ENCODE measurements at places on chromosomes 13 and 19.
A peak's percentile ranks its signal among the peaks of the same experiment; 100 is the strongest.

GRCh38 chr19:5225486-5226345 lies 114.9 kb downstream of the PTPRS start:
- DNase-seq, result no peak

GRCh38 chr13:27663947-27664346 lies 42.3 kb downstream of the POLR1D start:
- no peak for DNase-seq

- no peak for DNase-seq
These were observed 612 bp upstream of the ZNF154 start for GRCh38 chr19:57709616-57710015.

GRCh38 chr13:59706101-59706976 lies 457.4 kb downstream of the DIAPH3 start:
- no peak for DNase-seq

DNA sequence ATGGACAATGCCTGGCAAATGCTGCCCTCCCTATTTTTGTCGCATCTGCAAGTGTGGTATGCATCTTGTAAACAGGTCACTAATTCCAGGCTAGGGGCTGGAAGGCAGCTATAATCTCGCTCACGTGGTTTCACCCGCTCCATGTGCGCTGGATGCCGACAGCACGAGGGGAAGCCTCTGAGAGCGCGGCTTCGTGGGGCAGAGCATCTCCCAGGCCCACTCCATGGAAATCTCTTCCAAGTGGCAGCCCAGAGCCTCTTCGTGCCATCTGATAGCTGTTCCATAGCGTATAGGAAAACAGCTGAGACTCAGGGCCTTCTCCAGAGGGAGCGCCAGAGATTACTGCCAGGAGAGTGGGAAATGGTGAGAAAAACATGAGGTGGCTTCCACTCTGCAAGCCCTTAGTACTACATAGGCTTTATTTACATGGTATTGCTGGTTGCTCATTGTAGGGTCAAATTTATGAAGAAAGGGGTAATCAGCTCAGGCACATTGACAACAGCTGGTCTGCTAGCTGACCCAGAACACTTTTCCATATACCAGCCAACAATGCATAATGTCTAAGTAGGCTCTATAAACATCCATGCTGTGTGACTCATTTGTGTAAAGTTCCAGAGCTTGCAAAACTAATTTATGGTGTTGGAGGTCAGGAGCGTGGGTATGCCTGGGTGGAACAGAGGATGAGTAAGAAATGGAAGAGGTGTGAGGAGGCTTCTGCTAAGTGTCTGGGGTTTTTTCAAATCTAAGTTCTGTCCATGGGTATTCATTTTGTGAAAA lies 165.2 kb downstream of the SHISA2 start:
- DNase-seq, result no peak

DNA sequence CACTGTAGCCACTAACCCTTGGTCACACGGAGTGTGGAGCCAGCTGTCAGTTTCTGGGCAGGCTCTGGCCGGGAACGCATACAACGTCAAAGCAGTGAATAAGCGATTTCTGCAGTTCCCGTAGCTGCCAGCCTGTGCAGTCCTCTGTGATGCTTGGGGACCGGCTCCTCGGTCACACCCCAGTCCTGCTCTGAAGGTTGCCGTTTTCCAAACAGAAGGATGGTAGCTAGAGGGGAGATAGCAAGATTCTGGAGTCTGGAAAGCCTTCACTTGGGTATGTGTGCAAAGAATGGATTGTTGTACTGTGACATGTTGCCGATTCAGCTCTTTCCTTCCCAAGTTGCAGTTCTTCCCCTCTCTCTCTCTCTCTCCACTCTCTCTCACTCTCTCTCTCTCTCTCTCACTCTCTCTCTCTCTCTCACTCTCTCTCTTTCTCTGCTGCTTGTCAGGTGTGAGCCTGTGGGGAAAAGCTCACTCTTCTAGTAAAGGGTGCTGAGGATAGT lies 38.7 kb upstream of the C1QTNF9 start:
- DNase-seq, result peak; percentile 42

- no peak for DNase-seq
These were observed 2.1 kb downstream of the HAMP start for GRCh38 chr19:35284153-35285094.

GRCh38 chr13:22082030-22082429 lies 411.2 kb downstream of the FGF9 start:
- DNase-seq, result no peak

- no peak for DNase-seq
These were observed 75.6 kb downstream of the SPRY2 start for GRCh38 chr13:80265348-80265747.

GRCh38 chr13:107238262-107238981 lies 670.5 kb upstream of the ARGLU1 start:
- no peak for DNase-seq

DNA sequence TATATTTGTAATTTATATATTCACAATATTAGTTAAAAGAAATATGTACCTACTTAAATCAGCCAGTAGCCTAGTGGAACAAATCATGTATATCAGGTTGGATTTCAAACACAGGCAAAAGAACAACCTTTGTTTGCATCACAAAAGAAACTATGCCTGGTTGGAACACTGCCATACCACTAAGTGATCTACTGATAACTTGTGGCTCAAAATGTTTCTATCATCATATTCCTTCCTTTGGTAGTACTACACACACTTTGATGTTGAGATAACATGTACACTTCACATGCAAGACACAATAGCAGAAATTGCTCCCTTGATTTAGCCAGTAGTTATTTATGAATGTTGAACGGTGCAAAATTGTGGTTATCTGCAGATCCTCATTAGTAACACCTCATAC lies 146.0 kb upstream of the GPC6 start:
- DNase-seq, result no peak

DNA sequence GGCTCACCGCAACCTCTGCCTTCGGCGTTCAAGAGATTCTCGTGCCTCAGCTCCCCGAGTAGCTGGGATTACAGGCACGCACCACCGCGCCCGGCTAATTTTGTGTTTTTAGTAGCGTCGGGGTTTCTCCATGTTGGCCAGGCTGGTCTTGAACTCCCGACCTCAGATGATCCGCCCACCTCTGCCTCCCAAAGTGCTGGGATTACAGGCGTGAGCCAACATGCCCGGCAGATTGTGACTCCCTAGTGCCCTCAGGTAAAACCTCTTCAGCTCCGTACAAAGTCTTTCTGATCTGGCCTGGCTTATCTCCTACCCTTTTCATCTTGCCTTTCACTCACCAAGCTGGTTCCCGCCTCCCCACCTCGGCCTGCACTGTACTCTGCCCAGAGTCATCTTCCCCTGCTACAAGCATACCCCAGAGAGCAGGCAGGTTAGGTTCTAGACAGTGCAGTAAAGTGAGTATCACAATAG lies 15.0 kb downstream of the BICRA start:
- no peak for DNase-seq

- no peak for DNase-seq
These were observed 8.9 kb downstream of the DYRK1B start for GRCh38 chr19:39825093-39825463.

DNA sequence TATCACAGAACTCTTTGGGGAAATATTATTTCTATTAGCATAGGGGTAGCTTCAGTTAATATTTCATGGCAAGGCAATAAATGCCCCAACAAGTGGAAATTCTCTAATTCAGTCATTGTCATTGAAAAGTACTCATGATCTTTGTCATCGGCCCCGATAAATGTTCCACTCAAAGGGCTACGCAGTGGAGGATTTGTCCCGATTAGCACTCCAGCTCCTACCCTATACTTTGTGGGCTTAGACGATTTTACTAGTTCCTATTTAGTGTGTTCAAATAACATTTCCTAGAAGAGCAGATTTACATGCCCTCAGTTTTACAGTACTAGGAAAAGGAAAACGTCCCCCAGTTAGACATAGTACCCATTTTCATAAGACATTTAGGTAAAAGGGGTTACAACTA lies 38.0 kb upstream of the ATP12A start:
- DNase-seq, result no peak

DNA sequence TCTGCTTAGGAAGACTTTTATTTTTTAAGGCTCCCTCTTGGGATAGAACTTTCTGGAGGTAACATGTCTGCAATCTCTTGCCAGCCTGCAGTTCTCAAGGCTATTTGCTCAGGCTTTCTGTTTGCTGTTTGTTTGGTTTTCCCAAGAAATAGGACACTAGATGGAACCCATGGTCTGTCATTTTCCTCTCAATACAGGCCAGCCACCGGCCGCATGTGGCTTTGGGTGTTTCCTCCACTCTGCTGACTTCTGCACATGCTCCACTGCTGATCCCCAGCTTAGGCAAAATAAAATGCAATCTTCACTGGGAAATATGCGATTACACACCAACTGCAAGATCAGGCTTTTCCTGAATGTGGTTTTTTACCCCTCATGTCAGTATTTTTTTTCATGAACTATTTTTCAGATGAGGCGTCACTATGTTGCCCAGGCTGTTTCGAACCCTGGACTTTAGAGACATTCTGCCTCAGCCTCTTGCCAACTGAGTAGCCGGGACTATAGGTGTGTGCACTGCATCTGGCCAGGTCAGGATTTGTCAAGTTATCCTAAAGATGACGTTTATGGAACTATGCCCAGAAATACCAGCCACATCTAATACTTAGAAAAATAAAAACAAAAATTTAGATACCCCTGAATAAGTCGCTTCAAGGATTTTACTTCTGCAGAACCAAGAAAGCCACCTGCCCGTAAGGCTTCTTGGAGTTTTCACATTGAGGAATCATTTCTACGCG lies 94.3 kb upstream of the PABPC3 start:
- no peak for DNase-seq

GRCh38 chr19:45506989-45507871 lies at the start of gene VASP:
Gene VASP (plus strand): TSS chr19:45507479. CDS start chr19:45507772, 293 bp downstream.
- peak; percentile 84 for DNase-seq

DNA sequence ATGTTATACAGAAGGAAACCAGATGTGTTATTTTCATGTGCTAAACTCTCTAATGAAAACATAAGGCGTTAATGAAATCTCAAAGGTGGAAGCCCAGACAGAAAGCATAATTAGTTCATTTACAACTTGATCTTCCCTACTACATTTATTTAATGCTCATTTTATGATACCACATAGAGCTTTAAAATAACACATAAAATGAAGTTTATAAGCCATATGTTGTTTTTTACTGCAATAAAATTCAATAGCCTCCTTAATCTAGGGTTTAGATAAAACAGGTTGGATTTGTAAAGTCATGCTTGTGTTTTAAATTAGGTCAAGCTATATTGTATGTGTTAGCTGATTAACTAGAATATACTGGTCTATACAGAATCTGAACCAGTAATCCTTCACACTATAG lies 81.2 kb downstream of the TNFRSF19 start:
- no peak for DNase-seq

- no peak for DNase-seq
These were observed 111.3 kb downstream of the TUBA3C start for GRCh38 chr13:19070398-19070735.

DNA sequence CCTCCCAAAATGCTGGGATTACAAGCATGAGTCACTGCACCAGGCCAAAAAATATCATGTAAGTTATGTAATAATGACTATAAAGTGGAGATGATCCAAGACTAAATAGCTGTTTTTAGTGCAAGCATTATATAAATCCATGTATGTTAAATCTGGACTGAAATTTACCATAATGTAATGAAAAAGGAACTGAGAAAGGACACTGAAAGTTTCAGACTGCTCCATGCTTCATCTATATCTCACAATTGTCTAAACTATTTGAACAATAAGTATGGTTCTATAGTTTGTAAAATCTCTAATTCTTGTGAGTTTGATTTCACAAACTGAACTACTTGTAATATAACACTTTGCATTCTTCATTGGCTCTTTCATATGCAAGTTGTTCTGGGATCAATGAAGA lies 2299.5 kb downstream of the PCDH9 start:
- no peak for DNase-seq

- DNase-seq, result no peak
These were observed 32.6 kb downstream of the RUBCNL start for GRCh38 chr13:46354156-46355087.

DNA sequence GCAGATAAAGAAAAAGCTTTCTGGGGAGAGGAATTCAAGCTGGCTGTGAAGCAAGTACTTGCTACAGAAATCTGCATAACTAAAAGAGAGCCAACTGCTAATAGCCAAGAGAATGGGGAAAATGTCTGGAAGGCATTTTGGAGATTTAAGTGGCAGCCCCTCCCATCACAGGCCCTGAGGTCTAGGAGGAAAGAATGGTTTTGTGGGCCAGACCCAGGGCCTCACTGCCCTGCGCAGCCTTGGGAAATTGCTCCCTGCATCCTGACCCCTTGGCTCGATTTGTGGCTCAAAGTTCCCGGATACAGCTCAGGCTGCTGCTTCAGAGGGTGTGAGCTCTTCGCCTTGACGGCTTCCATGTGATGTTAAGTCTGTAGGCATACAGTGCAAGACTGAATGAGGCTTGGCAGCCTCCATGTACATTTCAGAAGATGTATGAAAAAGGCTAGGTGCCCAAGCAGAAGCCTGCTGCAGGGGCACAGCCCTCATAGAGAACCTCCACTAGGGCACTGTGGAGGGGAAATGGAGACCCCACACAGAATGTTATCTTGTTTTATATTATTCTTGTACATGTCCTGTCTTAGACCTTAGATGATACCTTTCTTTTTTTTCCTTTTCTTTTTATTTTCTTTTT lies 34.4 kb downstream of the MZT1 start:
- DNase-seq, result no peak

- DNase-seq, result no peak
These were observed 406.2 kb downstream of the LIG4 start for GRCh38 chr13:107809125-107809524.

DNA sequence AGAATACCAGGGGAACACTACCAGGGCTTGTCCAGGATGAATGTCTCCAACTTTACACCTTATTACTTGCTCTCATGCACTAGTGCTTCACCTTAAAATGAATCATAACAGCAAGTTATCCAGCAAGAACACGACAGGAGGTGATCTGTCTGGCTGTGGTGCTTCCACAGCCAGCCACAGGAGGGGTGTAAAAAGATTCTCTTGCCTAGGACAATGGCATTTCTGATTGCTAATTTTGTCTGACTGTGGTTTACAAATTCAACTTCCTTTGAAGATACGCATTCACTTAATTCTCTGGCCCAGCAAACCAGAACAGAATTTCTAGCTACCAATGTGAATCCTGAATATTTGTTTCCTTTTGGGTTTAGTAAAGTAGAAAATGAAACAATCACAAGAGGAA lies 23.1 kb upstream of the COG3 start:
- DNase-seq, result no peak

GRCh38 chr19:20453425-20453935 lies 112.1 kb downstream of the ZNF737 start:
- no peak for DNase-seq

DNA sequence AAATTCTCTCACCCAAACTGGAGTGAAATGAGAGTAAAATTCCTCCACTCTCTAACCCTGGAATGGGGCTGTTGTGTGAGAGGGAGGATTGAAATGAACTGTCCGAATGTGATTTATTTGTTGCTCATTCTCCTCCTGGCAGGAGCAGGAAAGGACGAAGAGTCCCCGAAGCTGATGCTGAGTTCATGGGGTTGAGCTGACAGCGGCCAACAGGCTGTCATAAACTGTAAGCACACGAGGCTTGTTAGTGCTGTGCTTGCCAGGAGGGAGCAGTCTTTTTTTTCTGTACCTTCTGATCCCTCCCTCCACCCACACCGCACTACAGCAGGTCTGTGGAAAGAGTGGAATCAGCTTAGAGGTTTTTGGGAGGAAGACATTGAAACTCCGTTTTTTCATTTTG lies 33.1 kb upstream of the ZNF331 start:
- no peak for DNase-seq

- no peak for DNase-seq
These were observed 213.4 kb downstream of the ENOX1 start for GRCh38 chr13:43573361-43573740.
